Fibroblast of skin of left biceps (primary cell): ENCODE measurements at places on chromosomes 16 and 17.

- no peak for DNase-seq
These were observed 34.7 kb upstream of the ENPP7 start for GRCh38 chr17:79695797-79696609.

DNA sequence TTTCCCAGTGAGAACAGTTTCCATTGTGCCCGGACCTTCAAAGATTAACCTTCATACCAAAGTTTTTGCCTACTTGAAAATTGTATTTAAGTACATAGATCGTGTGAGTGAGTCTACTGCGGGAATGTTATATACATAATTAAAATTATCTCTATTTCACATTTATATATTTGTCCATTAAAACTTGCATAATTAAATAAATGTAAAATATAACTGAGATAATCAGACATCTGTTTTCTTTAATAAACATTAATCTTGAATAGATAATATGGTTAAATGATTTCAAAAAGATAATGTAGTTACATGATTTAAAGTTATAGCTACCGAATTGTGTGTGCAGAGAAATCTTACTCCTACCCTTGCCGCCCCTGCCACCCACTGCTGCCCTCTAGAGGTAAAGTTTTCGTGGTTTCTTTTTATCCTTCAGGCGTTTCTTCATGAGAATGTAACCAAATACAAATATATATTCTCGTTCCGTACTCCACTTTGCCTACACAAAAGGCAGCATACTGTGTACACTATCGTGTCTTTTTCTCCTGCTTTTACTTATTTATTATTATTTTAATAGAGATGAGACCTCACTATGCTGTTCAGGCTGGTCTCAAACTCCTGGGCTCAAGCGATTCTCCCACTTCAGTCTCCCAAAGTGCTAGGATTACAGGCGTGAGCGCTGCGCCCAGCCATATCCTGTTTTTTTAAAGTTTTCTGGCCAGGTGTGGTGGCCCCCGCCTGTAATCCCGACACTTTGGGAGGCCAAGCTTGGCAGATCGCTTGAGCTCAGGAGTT lies 35.6 kb downstream of the RPA1 start:
- DNase-seq: no peak

DNA sequence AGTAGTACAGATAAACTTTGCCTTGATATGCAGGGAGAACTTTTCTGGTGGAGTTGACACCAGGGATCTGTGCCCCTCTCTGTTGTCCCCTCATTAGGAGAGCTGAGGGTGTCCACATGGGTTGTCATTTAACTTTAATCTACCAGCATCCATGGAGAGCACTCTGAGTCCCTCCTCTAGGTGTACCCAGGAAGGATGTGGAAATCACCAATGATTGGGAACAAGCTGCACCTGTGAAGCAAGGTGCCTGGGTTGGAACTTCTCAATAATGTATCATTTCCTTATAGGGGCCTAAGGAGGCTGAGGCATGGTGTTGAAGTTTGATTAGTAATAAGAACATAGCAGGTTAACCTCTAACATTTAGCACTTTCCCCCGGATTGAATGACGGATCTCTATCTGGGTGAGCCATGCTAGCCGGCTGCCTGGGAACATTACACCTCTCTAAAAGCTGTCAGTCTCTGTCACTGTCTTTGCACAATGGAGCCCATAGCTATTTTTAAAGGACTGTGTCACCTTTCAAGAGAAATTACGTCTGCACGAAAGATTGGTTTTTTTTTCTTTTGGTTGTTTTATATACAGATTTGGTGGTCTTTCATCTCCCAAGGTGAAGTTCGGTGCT lies 239.3 kb downstream of the MAF start:
- DNase-seq: no peak

GRCh38 chr17:83202002-83203000 lies 122.9 kb downstream of the METRNL start:
- DNase-seq: no peak

DNA sequence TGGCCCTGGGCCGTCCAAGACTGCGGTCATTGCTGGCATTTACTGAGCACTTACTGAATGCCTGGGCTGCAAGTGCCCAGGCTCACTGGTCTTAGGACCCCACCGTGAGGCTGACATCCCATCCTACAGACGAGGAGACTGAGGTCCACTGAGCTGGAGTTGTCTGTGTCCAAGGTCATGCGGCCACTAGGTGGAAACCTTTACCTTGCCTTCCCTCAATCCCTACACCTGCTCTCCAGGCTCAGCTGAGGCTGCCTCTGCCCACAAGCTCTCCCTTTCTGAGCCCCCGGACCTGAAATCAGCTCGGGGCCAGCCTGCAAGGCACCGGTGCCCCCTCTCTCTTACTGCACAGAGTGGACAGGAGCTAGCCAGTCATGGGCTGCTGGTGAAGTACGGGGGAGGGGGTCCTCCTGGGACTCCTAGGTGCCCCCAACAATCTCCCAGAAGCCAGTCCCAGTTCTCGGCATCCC lies 1.5 kb downstream of the CASKIN1 start:
- DNase-seq: no peak

DNA sequence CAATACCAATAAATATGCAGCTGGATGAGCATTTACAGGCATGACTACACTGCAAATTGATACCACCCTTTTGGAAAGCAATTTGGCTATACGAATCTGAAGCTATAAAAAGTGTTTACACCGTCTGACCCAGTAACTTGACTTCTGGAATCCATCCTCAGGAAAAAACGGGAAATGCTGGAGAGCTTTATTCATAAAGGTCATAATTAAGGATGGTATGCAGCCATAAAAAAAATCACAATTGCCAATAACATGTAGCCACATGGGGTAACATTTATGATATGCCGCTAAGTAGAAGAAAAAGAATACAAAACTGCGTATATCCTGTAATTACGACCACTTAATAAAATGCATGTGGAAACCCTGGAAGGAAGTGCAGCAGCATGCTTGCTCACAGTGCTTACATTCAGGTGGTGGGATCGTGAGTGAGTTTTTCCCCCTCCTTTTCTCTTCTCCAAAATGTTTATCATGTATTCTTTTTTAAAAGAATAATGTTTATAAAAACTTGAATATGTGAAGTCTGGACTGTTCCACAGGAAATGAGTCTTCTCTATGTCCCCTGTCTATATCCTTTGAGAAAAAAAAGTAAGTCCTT lies 34.2 kb downstream of the COPRS start:
- DNase-seq: peak; percentile 75

GRCh38 chr16:17591655-17592405 lies 121.1 kb upstream of the XYLT1 start:
- no peak for DNase-seq

DNA sequence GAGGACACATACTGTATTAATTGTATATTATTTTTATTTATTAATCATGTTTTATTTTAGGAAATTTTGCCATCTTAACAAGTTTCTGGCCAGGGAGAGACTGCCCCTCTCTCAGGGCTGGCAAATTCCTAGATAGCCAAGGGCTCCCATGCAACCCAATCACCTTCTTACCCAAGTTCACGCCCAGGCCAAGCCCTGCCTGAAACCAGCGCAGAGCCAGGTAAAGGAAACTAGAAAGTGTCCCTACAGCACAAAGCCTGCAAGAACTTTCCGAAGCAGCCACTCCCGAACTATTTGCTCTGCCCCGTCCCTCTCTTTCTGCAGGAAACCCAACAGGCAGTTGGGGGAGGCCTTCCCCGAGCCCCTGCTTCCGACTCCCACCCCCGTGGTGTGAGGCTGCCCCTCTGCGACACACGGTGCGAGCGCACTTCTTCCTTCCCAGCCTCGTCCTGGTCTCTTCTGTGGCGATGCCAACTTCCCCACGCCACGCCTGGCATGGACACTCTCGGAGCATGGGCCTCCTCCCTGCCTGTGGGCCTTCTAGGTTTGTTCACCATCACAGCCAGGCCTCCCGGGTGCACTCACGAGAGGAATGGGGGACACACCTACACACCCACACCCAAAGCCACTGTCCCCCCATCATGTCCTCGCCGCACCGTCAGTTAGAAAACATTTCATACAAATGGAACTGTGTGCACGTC lies 100.4 kb downstream of the ZNF778 start:
- DNase-seq: no peak

- DNase-seq: no peak
These were observed 5.7 kb downstream of the ENGASE start for GRCh38 chr17:79080349-79080748.

DNA sequence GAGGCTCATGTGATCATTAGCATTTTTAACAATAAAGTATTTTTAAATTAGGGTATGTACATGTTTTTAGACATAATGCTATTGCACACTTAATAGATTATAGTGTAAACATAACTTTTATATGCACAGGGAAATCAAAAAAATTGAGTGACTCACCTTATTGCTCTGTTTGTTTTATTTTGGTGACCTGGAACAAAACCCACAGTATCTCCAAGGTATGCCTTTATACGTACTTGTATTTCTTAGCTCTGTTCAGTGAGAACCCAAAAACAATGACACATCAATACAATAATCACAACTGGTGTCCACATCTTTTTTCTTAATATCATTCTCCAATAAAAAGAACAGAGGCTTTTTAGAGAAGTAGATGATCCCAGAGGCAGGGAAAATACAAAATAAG lies 112.2 kb downstream of the CYB561 start:
- no peak for DNase-seq

- DNase-seq: peak; percentile 19
These were observed 1.2 kb downstream of the EPN3 start for GRCh38 chr17:50533720-50534148.

- no peak for DNase-seq
These were observed 115.7 kb downstream of the TMEM114 start for GRCh38 chr16:8474587-8474986.

- no peak for DNase-seq
These were observed 31.6 kb downstream of the MMP15 start for GRCh38 chr16:58057121-58057520.

DNA sequence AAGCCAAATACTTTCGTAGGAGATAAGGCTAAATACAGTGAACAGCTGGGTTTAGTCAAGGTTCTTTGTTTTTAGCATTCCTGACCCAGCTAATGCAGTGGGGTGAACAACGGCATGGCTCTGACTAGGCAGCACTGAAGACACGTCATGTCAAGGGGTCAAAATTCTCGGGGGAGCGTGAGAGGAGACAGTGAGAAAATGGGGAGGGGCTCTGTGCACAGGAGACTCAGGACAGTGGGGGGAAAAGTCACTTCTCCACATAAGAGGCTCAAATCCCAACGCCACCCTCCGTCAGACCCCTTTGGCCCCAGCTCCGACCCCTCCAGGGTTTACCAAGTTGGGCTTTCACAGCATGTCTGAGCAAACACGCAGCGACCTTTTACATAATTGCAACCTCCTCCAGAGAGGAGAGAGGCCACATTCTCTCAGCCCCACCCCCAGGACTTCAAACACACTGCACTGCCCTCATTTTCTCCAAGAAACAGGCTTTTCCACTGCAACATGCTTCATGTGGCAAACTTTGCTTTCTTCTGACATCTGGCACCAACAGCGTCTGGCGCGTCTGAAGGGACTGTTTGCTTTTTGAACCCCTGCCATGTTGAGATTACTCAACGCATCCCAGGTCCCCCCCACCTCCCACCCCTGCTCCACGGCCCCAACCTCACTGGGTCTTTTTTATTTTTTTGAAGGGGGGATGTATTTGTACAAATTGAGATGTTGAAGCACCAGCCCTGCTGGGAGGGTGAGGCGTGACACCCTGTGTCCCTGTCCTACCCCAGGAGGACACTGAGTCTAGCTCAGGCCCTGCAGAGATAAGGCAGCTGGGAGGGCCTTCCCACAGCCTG lies 30.0 kb downstream of the AXIN2 start:
- DNase-seq: peak; percentile 46

- DNase-seq: no peak
These were observed 4.2 kb downstream of the SHISA6 start for GRCh38 chr17:11245187-11245586.

DNA sequence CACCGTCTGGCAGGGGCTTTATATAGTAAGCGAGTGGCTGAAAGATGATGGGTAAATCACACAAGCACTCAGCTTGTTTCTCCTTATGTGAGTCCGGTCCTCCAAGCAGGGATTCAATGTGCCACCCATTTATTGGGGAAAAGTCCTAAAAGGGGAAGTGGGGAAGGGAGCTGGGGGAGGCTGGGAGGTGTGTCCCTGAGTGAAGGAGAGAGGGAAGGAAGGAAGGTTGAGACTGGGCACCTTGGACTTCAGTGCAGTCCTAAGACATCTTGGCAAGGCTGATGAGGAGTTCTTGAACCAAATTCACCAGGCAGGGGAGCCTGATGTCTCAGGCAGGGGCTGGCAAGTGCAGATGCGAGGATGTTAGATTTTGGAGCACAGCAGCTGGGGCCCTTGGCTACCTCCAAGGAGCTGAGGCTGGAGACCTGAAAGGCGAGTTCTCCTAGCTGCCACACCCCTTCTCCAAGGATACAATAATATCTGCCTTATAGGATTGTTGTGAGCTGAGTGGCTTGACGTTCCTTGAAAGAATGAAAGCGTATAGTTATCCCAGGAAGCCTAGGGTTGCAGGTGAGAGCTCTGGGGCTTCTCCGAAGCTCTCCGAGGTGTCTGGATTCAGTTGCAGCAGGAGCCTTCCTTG lies 23.0 kb upstream of the CYLD start:
- no peak for DNase-seq

DNA sequence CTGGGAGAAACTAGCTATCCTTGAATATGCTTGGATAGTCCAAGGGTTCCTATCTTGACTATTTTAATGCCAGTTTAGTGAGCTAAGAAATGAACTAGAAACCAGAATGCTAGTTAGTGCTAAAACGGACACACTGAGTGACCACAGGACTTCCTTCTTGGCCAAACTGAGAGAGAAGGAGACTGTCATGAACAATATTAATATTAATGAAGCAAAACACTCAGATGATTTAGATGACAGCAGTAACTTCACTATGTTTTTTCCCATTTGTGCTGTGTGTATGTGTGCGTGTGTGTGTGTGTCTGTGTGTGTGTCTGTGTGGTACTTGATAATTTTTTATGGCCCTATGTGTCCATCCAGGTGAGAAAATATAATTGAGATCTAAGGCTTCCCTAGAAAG lies 2.2 kb upstream of the ATXN1L start:
- no peak for DNase-seq

- DNase-seq: no peak
These were observed 28.1 kb downstream of the MYBBP1A start for GRCh38 chr17:4527134-4527533.

DNA sequence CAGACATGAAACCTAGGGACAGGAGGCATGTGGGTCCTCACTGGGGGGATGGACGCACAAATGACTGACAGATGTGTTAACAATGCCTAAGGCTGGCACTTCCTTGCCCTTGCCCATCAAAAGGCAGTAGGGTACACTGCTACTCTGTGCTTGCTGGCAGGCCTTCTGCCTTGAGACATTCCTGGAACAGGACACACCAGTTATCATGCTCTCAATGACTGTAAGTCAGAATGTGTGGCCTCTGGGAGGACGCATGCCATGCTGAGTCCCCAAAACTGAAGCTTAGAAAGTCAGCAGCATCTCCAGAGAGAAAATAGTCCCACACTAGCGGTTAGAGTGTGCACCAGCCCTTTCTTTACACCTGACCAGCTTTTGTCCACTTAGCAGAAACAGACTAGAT lies 16.1 kb upstream of the SREBF1 start:
- DNase-seq: no peak
